ENCODE measurements at places on chromosomes 5 and 9.

GRCh38 chr9:135921749-135922310 lies 14.5 kb upstream of the CAMSAP1 start:
- DNase-seq = no peak

GRCh38 chr5:173680660-173681242 lies 64.3 kb upstream of the BOD1 start:
- DNase-seq = no peak

- DNase-seq = no peak
Measured at GRCh38 chr5:131790550-131790949, 6.3 kb downstream of the FNIP1 start.

DNA sequence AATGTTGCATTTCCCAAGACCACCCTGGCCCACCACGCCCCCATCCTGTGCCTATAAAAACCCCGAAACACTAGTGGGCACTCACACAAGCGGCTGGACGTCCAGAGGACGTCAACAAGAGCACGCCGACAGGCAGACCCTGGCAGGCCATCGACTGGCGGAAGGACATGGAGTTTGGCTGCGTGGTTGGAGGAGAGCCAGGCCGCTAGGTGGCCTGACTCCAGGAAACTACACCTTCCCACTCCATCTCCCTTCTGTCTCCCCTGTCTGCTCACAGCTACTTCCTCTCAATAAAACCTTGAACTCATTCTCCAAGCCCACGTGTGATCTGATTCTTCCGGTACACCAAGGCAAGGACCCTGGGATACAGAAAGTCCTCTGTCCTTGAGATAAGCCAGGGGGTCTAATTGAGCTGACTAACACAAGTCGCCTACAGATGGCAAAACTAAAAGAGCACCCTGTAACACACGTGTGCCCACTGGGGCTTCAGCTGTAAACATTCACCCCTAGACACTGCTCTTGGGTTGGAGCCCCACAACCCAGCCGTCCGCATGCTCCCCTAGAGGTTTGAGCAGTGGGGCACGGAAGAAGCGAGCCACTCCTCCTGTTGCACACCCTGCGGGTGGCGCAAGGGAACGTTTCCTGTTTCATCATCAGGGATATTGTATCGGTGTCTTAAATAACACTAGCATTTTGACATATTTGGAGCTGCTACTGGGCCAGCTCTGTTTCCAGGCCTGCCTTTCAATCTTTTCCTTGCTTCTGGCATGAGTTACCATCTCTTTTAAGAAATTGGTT lies 54.5 kb upstream of the TAF11L2 start:
- DNase-seq = no peak

DNA sequence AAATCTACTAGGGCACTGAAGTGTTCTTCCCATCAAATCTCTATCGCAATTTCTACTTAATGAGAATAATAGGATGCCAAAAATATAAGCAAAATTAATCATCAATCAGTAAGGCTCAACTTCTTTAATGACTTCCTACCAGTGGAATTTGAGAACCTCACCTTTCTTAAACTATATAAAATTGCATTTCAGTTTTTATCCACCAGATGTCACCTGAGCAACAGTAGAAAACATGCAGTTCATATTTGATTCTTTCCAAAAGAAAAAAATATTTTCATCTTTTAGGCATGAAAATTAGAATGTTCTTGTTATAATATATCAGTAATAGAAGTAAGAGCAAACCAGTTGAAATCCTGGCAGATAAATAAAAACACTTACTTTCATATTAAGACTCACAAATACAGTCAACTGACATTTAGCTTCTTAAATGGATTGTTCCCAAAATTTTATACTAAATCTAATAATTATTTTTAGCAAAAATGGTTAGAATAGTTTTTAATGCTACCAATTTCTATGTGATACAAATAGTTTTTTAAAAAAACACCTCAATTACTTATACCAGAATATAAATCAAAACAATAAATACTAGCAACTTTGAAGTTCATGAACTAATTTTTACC lies 13.4 kb upstream of the CCDC112 start:
- DNase-seq = no peak

DNA sequence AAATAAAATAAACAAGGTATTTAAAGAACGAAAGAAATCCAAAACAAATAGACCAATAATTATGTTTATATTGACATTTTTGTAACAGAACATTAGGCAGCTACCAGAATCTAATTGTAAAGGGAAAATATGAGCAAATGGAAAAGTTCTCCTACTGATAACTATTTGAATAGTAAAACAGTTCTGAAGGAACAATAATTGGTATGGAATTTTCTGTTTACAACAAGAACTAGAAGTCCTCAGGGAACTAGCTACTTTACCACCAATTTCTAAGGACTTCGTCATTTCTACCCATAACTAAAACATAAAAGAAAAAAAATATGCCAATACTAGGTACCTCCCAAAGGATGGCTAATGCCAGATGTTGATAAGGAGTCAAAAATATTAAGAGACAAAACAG lies 58.5 kb downstream of the AP3B1 start:
- DNase-seq = no peak

DNA sequence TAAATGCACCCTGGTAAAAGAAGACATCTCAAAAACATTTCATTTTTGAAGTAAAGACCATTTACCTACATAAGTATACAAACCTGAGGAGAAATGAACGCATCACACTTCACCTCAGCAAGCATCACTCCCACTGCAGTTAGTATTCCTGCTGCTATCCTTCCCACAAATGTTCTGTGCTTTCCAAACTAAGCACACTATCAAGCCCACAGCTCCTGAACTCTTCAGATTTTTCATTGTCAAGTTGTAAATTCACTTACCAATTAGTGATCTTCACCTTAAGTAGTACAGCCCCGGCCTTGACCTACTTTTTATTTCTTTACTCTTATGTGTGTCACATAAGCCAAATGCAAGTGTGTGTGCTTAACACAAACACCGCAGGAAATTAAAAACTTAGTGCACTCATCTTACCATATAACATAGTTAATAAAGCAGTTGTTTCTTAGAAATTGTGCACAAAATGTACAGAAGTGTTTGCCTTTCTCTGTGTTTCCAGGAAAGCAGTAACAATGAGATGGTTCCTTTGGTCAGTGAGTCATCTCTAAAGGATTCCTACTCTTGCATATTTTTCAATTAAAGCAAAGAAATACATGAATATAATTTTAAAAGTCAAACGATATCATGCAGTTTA lies 169.4 kb downstream of the APBA1 start:
- DNase-seq = no peak

- no peak for DNase-seq
Measured at GRCh38 chr9:92911511-92912475, 34.0 kb upstream of the ZNF484 start.

GRCh38 chr9:133489253-133490190 lies 10.6 kb upstream of the SLC2A6 start:
- DNase-seq = no peak

GRCh38 chr5:101637599-101637998 lies 658.5 kb downstream of the SLCO4C1 start:
- no peak for DNase-seq

- no peak for DNase-seq
Measured at GRCh38 chr5:123696921-123697341, 185.0 kb downstream of the CSNK1G3 start.

DNA sequence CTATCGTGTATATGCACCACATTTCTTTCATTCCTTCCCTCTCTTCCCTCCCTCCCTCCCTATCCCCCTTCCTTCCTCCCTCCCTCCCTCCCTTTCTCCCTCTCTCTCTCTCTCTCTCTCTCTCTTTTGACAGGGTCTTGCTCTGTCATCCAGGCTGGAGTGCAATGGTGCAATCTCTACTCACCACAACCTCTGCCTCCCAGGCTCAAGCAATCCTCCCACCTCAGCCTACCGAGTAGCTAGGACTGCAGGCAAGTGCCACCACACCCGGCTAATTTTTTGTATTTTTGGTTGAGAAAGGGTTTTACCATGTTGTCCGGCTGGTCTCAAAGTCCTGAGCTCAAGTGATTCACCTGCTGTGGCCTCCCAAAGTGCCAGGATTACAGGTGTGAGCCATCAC lies 1.1 kb upstream of the ANKS6 start:
- no peak for DNase-seq

GRCh38 chr5:174165406-174165805 lies 119.9 kb downstream of the NSG2 start:
- no peak for DNase-seq

All from activated CD4-positive, alpha-beta T cell treated with anti-CD3 and anti-CD28 coated beads, Interleukin-2, amount 50 U/mL, for 48 hours (primary cell).